ENCODE measurements at places on chromosomes 3 and 15. TPM values are rescaled to one million over a fixed set of nuclear protein-coding genes. Genes with fewer than 3 reads are reported as not detected.

DNA sequence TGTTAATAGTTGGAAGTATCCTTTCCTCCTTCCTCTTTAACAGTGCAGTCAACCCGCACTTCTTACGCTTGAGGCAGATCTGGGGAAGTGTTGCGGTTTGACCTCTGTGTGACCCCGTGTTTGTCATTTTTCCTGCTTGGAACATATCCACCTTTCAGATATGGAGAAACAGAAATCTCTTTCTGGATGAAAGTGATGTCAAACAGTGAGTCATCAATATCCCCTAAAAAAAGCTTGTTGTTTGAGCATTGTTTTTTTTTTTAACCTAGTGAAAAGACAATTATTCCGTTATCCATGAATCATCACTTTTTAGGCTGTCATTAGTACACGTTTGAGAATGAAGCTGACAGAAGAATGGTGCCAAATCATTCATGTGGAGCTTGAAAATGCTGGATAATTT, 293.7 kb downstream of the ARPP21 start:
- peak; percentile 87 for ATAC-seq

- ATAC-seq: no peak
These were observed 209.4 kb upstream of the TGFBR2 start for GRCh38 chr3:30397030-30397429.

- ATAC-seq: no peak
These were observed 490.0 kb downstream of the EDEM1 start for GRCh38 chr3:5677555-5677954.

DNA sequence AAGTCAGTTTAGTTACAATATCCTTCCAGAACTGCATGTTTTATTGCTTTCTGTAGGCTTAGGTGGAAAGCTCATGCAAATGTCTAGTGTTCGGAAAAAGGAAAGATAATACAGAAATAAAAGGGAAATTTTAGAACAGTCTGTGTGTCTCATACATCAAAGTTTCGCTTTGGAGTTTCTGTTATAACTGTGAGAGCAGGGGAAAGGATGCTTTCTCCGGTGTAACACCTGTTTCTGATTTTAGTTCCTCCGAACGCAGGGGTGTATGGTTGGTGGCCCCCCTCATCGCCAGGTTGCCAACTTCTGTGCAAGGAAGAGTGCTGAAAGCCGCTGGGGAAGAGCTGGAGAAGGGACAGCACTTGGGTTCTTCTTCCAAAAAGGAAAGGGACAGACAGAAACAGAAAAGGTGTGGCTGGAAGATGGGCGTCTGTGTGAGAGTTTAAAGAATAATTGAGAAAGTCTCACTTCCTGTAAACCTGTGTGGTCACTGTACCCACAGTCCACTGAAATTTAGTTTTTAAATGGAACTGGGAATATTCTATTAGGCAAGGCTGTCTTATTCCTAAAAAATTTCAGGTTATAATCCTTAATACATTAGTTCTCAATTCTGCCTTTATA, 6.7 kb downstream of the P2RY12 start:
- no peak for ATAC-seq

GRCh38 chr3:112086875-112087524, 811 bp downstream of the C3orf52 start:
- ATAC-seq: no peak

DNA sequence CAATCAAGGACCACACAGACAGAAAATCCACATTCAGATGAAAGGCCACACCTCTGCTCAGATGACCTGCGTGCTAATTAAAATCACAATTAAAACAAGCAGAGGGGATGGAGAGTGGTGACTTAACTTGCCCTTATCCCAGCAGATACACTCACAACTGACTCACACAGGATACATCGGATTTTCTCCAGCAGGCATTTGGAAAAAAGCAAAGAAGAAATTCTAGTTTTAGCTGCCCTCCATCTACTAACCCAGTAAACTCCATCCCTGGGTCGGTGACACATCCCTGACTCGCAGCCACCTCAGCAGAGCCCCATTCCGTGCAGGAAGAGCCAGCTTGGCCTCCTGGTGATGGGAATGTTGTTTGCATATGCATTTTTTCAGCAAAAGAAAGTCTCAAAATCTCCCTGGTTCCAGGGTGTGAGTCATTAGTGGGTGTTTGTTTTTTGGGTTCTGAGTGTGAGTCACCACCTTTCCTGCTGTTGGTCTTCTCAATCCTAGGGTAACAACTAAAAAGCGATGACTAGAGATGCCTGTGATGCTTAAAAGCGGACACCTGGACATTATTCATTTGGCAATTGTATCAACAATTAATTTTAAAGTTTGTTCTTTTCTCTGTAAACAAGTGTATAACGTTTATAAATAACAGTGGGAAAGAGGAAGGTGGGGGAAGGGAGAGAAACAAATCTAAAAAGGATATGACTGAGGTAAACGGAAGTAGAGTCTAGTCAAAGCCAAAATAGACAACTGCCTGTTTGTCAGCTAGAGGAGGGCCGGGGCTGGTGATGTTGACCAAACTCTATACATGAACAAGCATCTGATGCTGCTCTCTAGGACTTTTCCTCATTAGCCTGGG, 49.8 kb upstream of the SLC4A7 start:
- peak; percentile 99 for ATAC-seq

GRCh38 chr3:67635806-67636205, 18.6 kb downstream of the SUCLG2 start:
- ATAC-seq: peak; percentile 20

The NIT2 gene
- total RNA-seq: 8.9 TPM

The PLA2G4E gene
- 0.05 TPM for total RNA-seq

The MAP1A gene
- 32.8 TPM for total RNA-seq
